ENCODE measurements at places on chromosomes 16 and 17.
A peak's percentile ranks its signal among the peaks of the same experiment; 100 is the strongest.

DNA sequence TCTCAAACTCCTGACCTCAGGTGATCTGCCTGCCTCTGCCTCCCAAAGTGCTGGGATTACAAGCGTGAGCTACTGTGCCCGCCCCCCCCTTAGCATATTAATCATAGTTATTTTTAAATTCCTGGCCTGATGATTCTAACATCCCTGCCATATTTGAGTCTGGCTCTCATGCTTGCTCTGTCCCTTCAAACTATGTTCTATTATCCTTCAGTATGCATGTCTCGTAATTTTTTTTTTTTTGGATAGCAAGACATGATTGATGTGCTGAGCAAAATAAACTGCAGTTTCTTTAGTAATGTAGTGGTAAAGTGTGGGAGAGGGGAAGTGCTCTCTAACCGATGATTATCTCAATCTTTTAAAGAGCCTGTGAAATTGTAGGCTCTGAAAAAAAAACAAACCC is 34.3 kb upstream of the TMEM92 start:
- DNase-seq, result no peak

DNA sequence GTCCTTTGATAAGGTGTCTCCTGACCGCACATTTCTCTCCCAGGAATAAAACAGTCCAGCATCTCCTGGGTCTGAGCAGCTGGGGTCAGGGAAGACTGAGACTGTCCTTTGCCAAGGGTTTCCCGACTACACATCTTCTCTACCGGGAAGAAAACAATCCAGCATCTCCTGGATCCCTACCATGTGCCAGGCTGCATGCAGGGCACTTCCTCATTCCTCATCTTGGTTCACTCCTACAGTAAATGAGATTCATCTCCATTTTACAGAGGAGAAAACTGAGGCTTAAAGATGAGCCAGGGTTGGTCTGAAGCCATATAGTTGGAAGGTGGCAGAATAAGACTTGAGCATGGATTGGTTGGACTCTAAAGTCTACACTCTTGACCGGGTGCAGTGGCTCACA is 36.7 kb downstream of the NOG start:
- DNase-seq, result no peak

- peak; percentile 26 for DNase-seq
These were observed 118.9 kb downstream of the AATF start for GRCh38 chr17:37067555-37068111.

DNA sequence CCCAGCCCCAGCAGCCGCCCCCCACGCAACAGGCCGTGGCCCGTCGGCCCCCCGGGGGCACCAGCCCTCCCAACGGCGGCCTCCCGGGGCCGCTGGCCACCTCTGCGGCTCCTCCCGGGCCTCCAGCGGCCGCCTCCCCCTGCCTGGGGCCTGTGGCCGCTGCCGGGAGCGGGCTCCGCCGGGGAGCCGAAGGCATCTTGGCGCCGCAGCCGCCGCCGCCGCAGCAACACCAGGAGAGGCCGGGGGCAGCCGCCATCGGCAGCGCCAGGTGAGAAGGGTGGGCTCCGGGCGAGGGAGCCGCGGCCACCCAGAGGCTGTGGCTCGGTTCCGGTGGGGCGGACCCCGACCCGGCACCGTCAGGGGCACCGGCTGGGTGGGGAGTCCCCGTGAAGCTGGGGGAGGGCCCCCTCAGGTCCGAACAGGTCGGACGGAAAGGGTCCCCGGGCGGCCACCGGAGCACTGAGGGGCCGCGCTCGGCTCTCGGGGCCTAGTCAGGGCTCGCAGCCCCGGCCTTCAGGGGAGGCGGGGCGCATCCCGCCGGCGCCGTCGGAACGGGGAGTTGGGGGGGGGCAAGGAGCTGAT is 583 bp downstream of the ATXN2L start:
- no peak for DNase-seq

DNA sequence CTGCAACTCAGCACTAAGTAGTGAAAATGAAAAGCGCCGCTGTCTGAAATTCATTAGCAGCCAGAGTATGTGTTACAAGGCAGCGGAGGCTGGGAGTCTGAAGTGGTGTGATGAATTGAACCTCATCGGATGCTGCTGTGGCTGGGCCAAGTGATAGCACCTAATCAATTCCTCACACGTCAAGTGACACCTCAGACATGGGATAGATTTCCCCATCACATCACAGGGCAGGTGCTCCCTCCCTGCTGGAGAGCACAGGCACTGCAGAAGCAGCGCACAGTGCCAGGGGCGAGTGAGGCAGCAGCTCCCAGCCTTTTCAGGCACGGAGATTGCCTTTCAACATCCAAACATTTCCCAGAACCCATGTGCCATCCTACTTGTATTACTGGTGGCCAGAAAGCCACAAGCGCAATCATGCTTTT is 32.2 kb downstream of the DRC3 start:
- no peak for DNase-seq

- no peak for DNase-seq
These were observed 108.4 kb upstream of the METRNL start for GRCh38 chr17:82970818-82971590.

- no peak for DNase-seq
These were observed 79.9 kb downstream of the WNT3 start for GRCh38 chr17:46738544-46738943.

DNA sequence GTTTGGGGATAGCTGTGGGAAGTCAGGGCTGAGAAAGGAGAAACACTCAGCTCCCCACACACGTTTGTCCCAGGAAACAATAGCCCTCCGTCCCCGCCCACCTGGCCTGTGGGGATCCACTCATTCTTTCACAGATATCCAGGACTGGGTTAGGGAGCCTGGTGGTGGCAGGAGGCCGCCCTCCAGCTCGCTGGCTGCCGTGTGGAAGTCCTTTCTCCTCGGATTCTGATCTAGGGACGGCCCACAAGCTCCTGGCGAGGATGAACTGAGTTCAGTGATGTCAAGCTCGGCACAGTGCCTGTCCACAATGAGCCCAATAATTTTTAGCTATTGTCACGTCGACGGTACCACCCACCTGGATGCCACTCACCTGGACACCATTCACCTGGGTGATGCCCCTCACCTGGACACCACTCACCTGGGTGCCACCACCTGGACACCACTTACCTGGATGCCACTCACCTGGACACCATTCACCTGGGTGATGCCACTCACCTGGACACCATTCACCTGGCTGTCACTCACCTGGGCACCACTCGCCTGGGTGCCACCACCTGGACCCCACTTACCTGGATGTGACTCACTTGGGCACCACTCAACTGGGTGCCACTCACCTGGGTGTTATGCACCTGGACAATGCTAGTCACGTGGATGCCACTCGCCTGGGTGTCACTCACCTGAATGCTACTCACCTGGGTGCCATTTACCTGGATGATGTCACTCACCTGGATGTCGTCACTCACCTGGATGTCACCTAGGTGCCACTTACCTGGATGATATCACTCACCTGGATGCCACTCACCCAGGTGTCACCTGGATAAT is 172.5 kb upstream of the FOXF1 start:
- DNase-seq, result no peak

DNA sequence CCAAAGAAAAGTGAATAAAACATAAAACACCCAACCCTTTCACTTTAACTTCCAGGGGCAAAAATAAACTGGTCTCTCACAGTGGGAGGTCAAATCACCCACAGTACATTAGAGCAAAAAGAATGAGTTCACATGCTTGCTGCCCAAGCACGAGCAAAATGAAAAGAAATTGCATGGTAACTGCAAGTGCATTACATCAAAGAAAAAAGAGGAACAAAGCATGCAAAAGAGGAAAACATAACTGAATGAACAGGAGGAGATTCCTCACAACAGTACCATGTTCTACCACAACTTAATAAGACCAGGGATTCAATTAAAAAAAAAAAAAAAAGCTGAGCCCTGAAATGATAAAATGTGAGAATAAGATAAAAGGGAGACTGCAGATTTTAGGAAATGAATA is 12.3 kb downstream of the DNAH2 start:
- DNase-seq, result no peak

DNA sequence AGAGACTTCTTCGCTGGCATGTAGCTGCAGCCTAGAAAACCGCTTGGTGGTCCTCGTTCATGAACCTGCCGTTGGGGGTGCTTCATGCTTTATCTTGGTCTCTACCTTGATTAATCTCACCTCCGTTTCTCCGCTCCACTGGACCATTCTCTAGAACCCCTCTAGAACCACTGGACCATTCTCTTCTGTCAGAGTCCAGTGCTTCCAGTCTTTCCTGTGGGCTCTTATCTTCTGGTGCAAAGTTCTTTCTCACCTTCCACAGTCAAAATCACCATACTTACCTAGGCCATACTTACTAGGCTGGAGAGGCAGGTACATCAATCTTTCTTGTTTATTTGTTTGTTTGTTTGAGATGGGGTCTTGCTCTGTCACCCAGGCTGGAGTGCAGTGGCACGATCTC is 71.4 kb downstream of the PITPNC1 start:
- DNase-seq, result no peak

GRCh38 chr17:354651-355556 is 2.3 kb upstream of the RPH3AL start:
- DNase-seq, result no peak

DNA sequence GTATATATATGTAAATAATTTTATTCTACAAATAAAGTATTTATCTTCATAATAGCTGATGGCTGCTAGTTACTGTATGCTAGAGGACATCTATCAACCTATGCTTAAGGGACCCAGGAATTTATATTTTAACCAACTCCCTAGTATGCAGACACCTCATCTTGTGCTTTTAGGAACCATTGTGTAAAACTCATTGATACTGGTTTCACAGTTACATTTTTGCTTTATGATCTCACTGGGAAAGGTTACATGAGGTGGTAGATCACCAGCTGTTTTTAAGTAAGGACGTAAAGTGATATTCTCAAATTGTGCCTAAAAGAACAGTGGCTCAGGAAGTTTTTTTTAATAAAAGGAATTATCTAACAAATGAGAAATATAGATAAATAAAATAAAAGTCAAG is 56.4 kb downstream of the VMP1 start:
- peak; percentile 72 for DNase-seq

DNA sequence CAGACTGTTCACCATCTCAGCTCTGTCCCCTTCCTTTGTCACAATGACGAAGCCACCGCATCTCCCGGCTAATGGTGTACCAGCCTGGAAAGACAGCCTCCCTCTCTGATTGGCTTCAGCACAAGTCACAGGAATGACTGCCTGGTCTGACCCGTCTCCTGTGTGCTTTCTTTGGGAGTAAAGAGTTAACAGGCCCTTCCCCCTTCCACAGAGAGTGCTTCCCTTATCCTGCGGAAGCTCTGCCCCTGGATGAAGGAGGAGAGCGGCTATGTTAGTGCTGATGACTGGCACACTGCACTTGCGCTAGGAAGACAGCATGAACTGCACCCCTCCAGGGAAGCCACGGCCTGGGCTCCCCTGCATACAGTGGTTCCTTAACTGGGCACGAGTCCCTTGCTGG is 11.3 kb downstream of the USB1 start:
- DNase-seq, result no peak

DNA sequence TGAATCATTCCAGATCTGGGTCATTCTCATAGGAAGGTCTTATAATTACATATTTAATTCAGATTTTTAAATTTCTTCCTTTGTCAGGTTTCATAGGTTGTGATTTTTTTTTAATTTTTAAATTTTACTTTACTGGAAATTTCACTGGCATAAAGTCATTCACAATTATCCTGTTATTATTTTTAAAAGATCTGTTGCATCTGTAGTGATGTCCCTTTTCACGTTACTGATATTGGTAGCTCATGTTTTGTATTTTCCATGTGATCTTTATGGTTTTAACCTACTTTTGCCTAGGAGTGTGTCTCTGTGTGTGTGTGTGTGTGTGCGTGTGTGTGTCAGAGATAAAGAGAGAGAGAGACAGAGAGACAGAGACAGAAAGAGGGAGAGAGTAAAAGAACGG is 216.6 kb upstream of the KCNJ16 start:
- DNase-seq, result no peak

GRCh38 chr17:64728041-64728695 is 66.1 kb upstream of the SMURF2 start:
- no peak for DNase-seq

DNA sequence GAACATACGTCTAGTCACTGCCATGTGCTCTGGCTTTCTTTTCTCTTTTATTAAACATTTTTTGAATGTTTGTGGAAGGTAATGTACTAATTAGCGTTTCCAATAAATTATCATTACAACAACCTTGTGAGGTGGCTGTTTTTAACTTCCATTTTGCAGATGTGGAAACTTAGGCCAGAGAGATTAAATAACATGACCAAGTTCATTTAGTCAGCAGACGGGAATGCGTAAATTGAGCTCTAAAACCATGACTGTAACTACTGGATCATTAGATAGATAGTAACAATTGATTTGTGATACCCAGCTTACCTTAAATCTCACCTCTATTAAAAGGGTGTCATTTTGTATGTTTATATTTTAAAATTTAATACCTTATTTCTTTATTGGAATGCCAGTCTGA is 49.4 kb downstream of the RABEP1 start:
- no peak for DNase-seq

- no peak for DNase-seq
These were observed 1.3 kb downstream of the MT1X start for GRCh38 chr16:56683424-56684172.

- DNase-seq, result no peak
These were observed 562.8 kb upstream of the GOT2 start for GRCh38 chr16:59296888-59297287.

DNA sequence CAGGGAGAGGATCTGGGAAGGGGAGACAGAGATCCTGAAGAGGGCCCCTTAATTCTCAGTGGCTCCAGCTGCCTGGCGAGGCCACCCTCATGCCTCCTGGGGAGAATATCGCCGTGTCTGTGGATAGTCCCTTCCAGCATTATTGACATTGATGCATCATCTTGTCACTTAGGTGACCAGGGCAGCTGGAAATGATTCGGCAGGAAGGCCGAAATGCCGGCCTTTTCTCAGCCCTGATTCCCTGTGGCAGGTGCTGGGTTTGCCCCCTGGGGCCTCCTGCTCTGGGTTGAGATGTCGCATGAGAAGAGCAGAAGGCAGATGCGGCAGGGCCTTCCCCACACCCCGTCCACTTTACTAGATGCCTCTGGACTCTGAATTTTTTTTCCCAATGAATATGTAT is 89.5 kb downstream of the RAP1GAP2 start:
- DNase-seq, result no peak

GRCh38 chr17:2064520-2064971 is 9.6 kb downstream of the HIC1 start:
- no peak for DNase-seq

DNA sequence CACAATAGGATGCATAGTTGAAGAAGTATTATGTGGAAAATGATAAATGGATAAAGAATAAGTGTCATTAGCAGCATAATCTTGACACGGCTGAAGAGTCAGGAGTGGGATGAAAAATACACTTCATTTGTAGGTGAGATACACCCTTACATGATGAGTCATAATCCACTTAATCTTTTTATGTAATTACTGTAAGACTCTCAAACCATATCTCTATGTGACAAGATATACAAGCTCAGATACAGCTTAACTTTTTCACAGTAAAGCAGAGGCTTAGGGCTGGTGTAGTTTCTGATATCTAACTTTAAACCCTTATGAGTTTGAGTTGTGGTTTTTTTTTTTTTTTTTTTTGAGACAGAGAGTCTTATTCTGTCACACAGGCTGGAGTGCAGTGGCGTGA is 101.2 kb downstream of the FTO start:
- no peak for DNase-seq

DNA sequence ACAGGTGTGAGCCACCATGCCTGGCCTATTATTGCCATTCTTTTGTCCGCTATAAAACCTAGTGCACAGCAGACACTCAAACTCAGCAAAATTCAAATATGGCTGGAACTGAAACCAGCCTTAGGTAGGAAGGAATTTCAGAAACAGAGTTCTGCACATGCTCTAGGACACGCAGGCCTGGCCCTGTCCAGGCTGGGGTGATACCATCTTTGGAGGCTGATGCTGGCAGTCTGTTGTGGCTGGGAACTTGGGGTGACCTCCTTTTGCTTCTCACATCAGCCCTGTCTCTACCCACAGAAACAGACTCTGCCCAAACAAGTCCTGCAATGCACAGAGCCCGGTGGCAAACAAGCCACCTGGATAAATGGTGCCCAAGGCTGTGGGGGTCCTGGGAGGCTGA is 12.6 kb upstream of the KIFC3 start:
- DNase-seq, result no peak

All from BJ (cell line).